Heart left ventricle (tissue), 16 donors: ENCODE measurements at places on chromosomes 1 and 21. TPM values are rescaled to one million over a fixed set of nuclear protein-coding genes. Genes with fewer than 3 reads are reported as not detected.

- DNase-seq: peak; percentile 53
Measured at GRCh38 chr1:234781241-234782065, 171.5 kb upstream of the IRF2BP2 start.

GRCh38 chr1:44807364-44808062, 362 bp upstream of the DYNLT4 start:
- peak; percentile 98 for DNase-seq

GRCh38 chr1:247494767-247495166, 36.9 kb upstream of the OR2B11 start:
- no peak for DNase-seq

Gene CFAP298
- 26.7 TPM for total RNA-seq

- DNase-seq: no peak
Measured at GRCh38 chr1:199794105-199794863, 233.2 kb upstream of the NR5A2 start.

Gene NPPB
- total RNA-seq: 85.8 TPM

DNA sequence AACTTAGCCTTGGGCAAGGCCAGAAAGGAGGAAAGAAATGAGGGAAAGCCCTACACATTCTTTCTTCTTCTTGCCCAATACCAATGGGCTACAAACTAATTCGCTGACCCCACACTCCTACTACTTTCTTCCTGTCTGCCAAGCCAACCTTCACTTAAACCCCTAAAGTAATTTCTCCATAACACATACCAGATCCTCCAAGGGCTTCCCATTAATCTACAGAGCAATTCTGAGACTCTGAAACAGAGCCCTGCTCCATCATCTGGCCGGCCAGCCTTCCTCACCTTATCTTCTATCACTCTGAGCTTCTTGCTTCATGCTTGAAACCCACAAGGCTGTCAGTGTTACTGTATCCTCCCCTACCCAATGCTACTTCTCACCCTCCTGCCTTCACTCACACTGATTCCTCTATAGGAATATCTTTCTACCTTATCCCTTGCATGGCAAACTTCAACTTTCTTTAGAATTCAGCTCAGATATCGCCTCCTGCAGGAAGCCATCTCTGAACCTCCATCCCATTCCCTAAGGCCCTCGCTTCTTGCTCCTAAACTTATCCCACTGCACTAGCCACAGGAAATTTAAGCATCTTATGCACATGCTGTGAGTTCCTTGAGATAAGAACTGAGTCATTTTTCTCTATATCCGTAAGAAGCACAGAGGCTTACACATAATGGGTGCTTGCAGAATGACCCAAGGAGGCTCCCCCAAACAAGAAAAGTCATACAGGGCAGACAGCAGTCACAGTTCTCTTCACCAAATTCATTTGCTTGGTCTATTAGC, 81.9 kb downstream of the JAK1 start:
- no peak for DNase-seq

Gene CFHR1
- total RNA-seq: not detected

Gene ST6GALNAC3
- total RNA-seq: 4.0 TPM

DNA sequence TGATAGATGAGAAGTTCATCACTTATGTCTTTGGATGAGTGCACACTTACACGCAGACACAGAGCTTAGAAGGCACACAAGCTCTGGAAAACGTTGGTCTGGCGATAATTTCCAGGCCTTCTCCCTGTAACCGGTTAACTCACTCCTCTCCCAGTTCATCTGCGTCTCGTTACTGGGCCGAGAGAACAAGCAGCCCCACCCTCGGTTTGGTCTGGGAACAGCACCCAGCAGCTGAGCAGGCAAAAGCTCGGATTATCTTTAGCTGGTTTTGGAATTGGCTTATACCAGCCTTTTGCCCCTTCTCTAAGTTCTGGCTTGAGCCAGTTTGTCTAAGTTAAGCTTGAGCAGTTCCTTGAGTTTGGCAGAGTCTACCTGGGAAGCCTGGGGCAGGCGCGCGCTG, 27.3 kb upstream of the COL6A1 start:
- no peak for DNase-seq

Gene RHD
- not detected for total RNA-seq

Gene SPRR2B
- total RNA-seq: not detected

- no peak for DNase-seq
Measured at GRCh38 chr1:23118957-23119792, 49.5 kb downstream of the LUZP1 start.

GRCh38 chr1:47498551-47498950, 60.7 kb downstream of the FOXD2 start:
- DNase-seq: no peak

- no peak for DNase-seq
Measured at GRCh38 chr1:75600781-75601180, 10.1 kb downstream of the SLC44A5 start.

GRCh38 chr1:29590583-29591565, 354.6 kb downstream of the PTPRU start:
- no peak for DNase-seq

Gene LRRIQ3
- total RNA-seq: 0.38 TPM

- DNase-seq: no peak
Measured at GRCh38 chr1:23748016-23748415, 4.7 kb downstream of the ELOA start.

- DNase-seq: no peak
Measured at GRCh38 chr1:90074566-90074965, 79.7 kb downstream of the ZNF326 start.

GRCh38 chr1:77473690-77474089, 191.9 kb downstream of the AK5 start:
- no peak for DNase-seq

Gene LAMTOR5
- total RNA-seq: 211 TPM

DNA sequence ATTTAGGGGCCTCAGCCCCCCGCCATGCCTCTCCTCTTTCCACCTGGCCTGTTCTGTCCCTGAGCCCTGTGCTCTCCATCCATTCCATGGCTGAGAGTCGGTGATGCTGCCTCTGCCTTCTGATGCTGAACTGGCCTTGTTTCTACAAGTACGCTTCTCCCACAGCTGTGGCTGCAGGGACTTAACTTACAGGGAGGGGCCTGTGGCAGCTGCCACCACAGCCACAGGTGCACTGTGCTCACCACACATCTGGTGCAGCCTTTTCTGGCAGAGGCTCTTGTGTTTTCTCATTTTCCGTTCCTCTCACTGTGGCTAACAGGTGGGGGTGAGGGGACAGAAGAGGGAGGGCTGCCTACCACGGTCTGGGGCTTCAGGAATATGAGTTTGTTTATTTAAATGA, 4.2 kb downstream of the FMO1 start:
- DNase-seq: no peak

GRCh38 chr1:167668108-167668507, 38.1 kb downstream of the RCSD1 start:
- DNase-seq: no peak

- DNase-seq: no peak
Measured at GRCh38 chr21:14993115-14993514, 71.7 kb downstream of the NRIP1 start.

- DNase-seq: no peak
Measured at GRCh38 chr1:186819126-186819525, 9.6 kb upstream of the PLA2G4A start.

Gene DMBX1
- total RNA-seq: not detected

DNA sequence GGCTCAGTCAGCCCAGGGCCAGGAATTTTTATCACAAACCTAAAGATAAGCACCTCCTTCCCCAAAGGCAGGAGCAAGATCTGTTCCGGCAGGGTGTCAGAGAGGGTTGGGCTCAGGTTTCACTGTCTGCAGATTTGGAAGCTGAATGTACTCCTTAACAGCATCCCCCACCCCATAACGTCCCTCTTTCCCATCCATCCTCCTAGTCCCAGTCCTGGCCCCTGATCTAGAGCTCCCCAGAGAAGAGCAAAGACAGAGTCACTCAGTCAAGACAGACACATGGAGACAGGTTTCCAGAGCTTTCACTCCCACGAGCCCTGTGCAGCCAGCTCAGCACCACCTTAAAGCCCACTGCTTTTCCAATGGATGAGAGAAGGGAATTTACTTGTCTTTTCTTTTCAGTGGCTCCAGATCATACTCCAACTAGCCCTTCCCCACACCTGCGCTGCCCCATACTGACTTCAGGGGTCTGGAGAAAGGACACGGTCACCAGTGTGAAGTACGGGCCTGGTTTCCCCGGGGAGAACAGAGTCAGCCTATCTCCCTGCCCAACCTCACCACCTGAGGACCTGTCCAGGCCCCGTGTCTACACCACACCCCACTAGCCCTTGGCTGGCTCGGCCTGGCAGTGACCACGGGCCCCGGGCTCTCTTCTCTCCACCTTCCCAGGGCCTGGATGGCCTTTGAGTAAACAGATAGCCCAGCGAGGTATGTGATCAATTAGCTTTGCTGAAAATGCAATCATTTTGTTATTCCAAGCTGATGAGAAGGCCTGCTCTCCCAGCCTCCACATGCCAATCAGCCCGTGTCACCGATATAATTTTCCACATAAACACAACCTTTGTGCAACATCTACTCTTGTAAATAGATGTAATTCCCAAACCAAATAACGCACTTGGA, 249.1 kb downstream of the FOXD2 start:
- no peak for DNase-seq

GRCh38 chr1:51442616-51443015, 76.5 kb downstream of the EPS15 start:
- DNase-seq: no peak

DNA sequence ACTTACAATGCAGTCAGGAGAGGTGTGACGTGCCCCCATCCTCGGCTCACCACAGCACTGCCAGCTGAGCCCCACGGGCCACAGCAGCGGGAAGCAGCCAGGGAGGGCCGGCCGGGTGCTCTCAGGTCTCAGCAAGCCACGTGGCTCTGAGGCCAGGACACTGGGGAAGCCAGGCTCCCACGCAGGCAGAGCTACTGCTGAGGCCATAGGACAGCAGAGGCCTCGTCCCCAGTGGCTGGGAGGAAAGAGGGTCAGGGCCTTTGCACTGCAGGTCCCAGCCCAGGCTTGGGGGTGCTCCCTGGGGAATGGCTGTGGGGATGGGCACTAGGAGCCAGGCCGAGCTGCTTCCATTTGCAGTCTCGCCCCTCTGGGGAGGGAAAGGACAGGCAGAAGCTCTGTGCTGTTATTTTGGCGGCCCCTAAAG, 5.8 kb downstream of the LRRC47 start:
- DNase-seq: no peak

Gene CRABP2
- total RNA-seq: 2.1 TPM

DNA sequence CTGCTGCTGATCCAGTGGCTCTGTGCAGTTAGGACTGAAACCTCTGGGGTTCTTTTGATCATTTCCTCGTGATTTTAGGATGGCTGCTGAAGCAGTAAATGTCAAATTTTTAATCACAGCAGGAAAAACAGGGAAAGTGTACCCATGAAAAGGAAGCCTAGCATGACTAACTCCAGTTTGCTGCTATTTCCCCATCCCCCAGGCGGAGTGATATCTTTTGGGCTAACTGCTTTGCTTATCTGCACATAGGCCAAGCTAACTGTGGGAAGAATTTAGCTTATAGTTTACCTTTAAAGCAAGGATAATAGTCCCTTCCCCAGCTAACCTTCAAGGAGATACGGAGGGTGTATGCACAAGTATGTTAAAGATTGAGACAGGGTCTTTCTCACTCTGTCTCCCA, 149.8 kb upstream of the TNR start:
- DNase-seq: no peak

- no peak for DNase-seq
Measured at GRCh38 chr1:154855186-154855851, 14.8 kb downstream of the KCNN3 start.

Gene FMO3
- 2.7 TPM for total RNA-seq

DNA sequence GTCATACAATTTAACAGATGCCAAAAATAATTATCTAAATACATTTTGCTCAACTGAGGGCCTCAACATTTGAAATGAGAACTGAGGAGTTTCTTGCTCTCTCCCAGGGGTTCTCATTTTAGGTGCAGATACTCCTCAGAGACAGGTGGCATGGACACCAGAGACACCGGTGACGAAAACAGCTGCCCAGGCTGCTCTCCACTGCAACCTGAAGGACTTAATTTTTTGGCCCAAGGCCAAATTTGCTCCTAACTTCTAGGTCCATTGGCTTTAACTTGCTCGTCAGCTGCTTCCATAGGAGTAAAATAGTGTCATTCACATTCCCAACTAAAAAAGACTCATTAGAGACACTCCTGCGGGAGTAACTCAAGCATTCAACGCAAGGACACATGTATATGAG, 87.0 kb downstream of the NRIP1 start:
- DNase-seq: no peak

- peak; percentile 47 for DNase-seq
Measured at GRCh38 chr1:61051719-61052394, 30.5 kb upstream of the NFIA start.

Gene UTS2
- not detected for total RNA-seq

Gene GCSAML
- not detected for total RNA-seq

GRCh38 chr1:65266476-65266875, 42.9 kb upstream of the DNAJC6 start:
- no peak for DNase-seq
